Ecto neural progenitor cell (in vitro differentiated cells): ENCODE measurements at places on chromosomes 11 and 22.

GRCh38 chr11:125532668-125533067 is 36.6 kb upstream of the FEZ1 start:
- DNase-seq = no peak

DNA sequence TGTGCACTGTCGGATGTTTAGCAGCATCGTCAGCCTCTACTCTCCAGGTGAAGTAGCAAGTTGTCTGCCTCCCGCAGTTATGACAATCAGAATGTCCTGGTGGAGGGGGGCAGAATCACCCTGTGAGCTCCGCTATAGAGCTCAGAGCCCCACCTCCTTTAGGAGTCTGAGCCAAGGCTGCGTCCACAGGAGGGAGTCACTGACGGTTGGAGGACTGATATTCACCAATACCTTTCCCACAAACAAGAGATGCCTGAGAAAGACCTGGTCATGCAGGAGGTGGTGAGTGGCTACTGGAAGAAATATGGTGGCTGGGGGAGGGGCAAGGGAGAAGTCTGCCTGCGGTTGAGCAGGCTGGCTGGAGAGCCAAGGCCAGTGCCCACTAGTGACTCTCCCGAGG is 41.7 kb upstream of the ADA2 start:
- DNase-seq = no peak

DNA sequence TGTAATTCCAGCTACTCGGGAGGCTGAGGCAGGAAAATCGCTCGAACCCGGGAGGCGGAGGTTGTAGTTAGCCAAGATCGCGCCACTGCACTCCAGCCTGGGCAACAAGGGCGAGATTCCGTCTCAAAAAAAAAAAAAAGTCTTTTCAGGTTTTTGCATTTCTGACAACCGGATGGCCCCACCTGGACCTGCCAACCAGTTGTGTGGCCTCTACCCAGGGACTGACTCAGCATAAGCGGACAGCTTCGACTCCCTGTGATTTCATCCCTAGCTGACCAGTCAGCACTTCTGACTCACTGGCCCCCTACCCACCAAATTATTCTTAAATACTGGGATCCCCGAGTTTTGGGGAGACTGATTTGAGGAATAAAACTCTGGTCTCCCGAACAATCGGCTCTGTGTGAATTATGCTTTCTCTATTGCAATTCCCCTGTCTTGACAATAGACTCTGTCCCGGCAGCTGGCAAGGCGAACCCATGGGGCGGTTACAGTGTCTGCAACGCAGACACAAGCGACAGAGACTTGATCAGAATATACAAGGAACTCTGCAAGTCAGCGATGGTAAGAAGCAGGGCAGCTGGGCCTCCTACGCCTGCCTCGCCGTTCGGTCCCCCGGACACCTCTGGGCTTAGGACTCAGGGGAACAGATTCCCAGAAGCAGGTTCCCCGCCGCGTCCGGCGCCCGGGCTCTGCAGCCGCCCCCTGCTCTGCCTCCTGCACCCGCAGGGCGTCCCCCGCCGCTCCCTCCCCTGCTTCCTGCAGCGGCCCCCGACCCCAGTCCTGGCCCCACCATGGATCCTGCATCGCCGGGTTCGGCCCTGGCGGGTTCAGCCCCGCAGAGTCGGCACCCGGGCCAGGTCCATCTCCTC is 741 bp upstream of the TALDO1 start:
- no peak for DNase-seq

DNA sequence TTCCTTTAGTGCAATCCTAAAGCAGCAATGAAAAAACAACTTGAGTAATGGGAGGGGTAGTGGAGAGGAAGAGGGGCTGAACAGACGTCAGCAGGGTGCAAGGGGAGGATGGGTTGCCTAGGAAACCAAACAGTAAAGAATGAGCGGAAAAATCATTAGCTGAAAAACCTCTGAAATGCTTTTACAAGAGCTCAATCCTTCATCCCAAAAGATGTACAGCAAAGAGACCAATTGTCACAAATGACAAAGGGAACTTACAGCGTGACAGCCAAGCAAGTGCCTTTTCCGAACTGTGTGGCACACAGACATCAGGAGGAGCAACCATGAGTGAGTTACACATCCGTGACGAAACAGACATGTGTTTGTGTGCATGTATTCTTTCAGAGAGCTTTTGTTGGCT is 104.6 kb downstream of the SIK3 start:
- DNase-seq = no peak

- DNase-seq = no peak
These were observed 76.0 kb downstream of the EIF3M start for GRCh38 chr11:32659672-32660071.

DNA sequence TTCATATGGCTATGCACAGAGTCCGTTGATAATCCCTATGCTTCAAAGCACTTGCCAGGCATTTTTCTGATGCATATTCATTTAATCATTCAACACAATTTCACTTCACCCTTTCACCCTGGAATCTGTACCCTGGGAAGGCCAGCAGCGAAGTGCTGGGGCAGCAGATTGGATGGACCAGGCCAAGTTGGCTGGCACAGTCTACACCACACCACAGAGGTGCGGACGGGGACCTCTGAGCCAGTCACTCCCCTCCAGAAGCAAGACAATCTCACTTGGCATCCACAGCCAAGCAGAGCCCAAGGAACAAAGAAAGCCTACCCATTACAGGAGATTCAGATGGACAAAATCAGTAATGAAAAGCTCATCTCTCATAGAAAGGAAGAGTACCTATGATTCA is 130.2 kb downstream of the GALNT18 start:
- DNase-seq = no peak

DNA sequence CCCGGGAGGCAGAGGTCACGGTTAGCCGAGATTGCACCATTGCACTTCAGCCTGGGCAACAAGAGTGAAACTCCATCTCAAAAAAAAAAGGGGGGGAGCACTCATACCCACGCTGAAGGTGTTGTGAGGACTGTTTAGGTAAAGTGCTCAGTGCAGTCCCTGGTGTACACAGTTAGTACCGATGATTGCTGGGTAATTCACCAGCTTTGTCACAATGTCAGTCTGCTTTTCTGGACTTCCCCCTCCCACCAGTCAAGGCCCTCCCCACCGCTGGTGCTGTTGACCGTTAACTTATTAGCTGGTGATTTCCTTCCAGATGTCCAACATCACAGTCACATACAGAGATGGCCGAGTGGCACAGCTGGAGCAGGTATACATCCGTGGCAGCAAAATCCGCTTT is 11.9 kb downstream of the SNRPD3 start:
- DNase-seq = no peak

- no peak for DNase-seq
These were observed 2.5 kb upstream of the LRRC74B start for GRCh38 chr22:21042978-21043859.

DNA sequence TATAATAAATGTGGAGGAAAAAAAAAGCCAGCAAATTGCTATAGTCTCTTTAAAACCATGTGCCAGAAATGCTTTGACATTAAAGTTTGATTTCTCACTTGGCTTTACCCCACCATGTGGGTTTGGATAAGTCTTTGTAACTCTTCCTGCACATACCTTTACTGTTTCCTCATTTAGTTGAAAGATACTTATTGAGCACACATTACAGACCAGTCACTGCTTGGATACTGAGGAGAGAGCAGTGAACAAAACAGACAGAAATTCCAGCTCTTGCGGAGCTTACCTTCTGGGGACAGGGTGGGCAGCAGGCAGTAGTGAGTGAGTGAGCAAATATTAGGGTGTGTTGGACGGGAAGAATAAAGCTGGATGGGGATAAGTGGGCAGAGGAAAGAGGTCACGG is 13.7 kb downstream of the PACS1 start:
- DNase-seq = no peak

DNA sequence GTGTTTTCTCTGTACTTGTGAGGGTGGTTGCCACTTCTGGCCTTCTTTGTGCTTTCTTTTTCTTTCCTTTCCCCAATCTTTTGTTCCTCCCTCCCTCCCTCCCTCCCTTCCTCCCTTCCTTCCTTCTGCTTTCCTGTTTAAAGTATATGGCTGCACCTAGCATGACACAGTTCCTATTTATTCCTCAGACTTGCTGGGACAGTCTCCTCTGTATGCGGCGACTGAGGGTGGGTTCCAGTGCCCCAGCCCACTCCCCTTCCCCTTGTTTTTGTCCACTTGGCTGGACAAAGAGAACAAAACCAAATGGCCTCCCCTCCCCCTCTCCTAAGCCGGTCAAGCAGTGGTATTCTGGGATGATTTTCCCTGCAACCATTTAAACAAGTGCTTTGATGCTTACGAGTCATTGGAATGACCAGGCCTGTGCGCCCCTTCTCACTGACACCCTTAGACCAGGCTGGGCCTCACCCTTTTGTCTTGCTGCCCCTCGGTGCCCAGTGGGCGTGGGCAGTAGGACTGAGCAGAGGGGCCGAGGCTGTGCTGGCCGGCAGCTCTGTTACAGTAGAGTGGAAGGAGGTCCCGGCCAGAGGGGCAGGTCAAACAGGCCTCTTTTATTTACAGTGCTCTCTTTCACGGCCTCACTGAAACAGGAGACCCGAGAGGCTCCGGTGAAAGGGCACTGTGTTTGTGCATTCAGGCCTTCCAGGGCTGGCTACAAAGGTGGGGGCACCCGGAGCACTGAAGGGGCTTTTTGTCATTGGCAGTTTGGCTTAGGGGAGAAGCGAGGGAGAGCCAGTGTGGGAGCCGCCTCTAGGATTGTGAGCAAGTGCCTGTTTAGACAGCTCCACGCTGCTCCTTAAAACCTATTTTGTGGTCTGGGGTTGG is 32.2 kb downstream of the ZBTB16 start:
- peak; percentile 81 for DNase-seq
